ENCODE measurements at places on chromosomes 2 and 18.

GRCh38 chr2:146226077-146226476 lies 1618.8 kb upstream of the ACVR2A start:
- DNase-seq, result no peak

DNA sequence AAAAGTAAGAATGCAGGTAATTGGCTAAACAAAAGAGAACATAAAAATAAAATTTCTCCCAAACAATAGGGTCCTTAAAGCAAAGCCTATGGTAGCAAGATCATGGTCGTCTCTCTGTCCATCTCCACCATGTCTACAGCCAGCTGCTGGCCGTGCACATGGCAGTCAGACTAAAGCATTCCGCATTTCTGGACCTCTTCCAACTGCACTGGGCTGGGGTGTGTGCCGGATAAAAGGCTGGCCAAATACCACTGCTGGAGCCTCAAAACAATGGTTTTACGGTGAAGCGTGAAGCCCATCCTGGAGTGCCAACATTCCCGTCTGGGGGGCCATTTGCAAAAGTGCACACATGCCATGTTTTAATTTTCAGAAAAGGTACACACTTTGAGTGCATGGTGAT lies 74.8 kb upstream of the PIEZO2 start:
- DNase-seq, result no peak

DNA sequence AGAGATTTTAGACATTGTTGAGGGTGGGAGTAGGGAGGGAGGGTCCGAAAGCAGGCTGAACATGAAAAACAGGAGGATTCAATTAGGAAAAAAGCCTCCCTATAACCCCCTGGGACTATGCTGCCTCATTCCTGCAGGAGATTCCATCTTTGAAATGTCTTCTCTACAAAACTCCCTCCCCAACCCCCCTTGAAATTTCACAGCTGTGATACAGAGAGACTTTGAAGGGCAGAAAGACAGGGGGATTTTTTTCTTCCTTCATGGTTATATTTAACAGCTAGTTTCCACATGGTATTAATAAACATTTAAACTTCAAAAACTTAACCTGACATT lies 57.6 kb downstream of the TRIB2 start:
- DNase-seq, result no peak

DNA sequence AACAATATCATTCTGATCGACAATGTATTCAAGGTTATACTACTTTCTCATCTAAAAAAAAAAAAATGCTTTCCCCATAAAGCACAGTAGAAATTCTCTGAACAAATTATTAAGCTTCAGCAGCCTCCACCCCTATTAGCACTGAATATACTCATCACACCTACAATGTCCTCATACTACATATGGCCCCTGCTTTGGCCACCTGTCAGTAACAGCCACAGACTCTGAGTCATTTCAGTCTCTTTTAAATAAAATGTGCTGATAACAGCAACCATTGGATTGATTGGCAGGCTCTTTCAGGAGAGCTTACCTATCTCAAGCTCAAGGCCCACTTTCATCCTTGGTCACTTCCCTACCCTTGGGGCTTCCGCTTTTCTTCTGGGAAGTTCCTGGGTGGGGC lies 236.7 kb downstream of the TMX3 start:
- DNase-seq, result no peak

Data from NCI-H1417 (cell line).